Activated T-cell treated with anti-CD3 and anti-CD28 coated beads for 48 hours (primary cell): ENCODE measurements at places on chromosomes 7 and 10.

DNA sequence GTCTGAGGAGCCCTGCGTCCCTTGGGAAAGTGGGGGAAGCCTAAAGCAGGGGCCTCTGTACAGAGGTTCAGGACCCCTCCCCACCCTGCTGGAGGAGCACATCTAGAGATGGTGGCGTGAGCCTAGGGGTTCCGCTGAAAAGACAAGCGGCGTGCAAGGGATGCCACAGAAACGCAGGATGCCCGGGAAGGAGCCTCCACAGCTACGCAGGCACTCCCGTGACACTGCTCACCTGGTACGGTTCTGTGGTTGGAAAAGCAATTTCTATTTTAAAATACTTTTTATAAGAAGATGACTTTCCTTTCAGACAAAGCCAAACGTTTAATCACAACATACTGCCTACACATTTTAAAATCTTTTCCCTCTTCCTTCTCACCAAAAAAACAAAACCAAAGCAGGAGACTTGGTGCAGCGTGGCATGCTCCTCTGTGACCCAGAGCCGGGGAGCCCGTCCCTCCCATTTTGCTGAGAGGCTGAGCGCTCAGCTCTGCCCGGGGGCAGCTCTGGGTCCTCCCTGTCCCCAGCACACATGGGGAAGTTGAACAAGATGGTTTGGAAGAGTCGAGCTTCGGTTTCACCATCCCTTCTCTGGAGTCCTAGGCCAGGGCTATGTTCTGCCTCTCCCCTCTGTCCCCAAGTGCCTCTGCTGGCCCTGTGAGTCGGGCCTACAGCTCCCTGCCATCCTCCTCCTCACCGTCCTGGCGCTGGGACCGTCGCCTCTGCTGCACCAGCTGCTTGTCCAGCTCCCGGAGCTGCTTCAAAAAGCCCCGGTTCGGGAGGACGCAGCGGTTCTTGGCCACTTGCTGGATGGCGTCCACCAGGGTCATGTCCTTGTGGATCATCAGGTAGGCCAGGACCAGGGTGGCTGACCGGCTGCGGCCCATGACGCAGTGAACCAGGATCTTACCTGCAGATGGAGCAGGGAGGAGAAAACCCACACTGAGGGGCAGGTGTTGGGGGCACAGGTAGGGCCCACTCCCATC lies 74.0 kb upstream of the SAMD8 start:
- no peak for DNase-seq

GRCh38 chr10:122279725-122280141 lies 8.6 kb downstream of the BTBD16 start:
- no peak for DNase-seq

- DNase-seq: no peak
These were observed 14.5 kb downstream of the FAM24B start for GRCh38 chr10:122864901-122865300.

- DNase-seq: no peak
These were observed 85.4 kb downstream of the MKX start for GRCh38 chr10:27660268-27660667.

DNA sequence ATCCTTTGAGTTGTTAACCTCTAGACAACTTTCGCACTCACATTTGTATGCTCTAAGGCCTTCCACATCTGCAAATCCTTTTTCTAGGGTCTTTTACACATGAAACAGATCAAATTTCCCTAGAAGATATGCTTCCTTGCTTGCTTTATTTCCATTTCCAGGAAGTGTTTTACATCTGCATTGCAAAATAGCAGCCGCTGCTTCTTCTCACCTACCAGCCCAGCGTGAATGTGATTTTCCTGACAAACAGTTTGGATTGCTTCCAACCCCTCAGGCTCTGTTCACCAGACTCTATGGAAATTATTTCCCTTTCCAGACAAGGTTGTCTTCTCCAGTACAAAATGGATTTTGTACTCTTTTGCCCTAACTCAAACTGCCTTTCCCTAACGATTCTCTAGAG lies 50.9 kb upstream of the PAPSS2 start:
- no peak for DNase-seq

GRCh38 chr10:12406764-12407400 lies 57.5 kb downstream of the CAMK1D start:
- no peak for DNase-seq

- DNase-seq: no peak
These were observed 20.0 kb downstream of the ZNF786 start for GRCh38 chr7:149070372-149071125.
